ENCODE measurements at places on chromosomes 6 and 20. TPM values are rescaled to one million over a fixed set of nuclear protein-coding genes. Genes with fewer than 3 reads are reported as not detected.

The AIF1 gene
- total RNA-seq: 118 TPM

The FERMT1 gene
- not detected for total RNA-seq

The MRPL14 gene
- total RNA-seq: 51.6 TPM

The MACROD2 gene
- not detected for total RNA-seq

The UBE2C gene
- 153 TPM for total RNA-seq

The C6orf58 gene
- total RNA-seq: not detected

The GPX5 gene
- not detected for total RNA-seq

The PI16 gene
- 0.37 TPM for total RNA-seq

The FAM83B gene
- not detected for total RNA-seq

The BANF2 gene
- total RNA-seq: not detected

The ENPP3 gene
- 0.96 TPM for total RNA-seq

The ULBP1 gene
- total RNA-seq: 0.91 TPM

The RTN4IP1 gene
- 7.8 TPM for total RNA-seq

The GTF3C6 gene
- 65.4 TPM for total RNA-seq

The PPP1R16B gene
- total RNA-seq: 72.9 TPM

The MAP1LC3A gene
- total RNA-seq: 1.9 TPM

The OPRL1 gene
- 1.8 TPM for total RNA-seq

The CEP162 gene
- total RNA-seq: 9.4 TPM

The TRIM15 gene
- total RNA-seq: not detected

The ETV7 gene
- 9.8 TPM for total RNA-seq

The DNAAF9 gene
- 6.4 TPM for total RNA-seq

The LPA gene
- total RNA-seq: not detected

The HEY2 gene
- 0.11 TPM for total RNA-seq

The TRDN gene
- not detected for total RNA-seq

The GNRH2 gene
- 0.85 TPM for total RNA-seq

The PGBD1 gene
- total RNA-seq: 3.4 TPM

The KIFC1 gene
- total RNA-seq: 127 TPM

The GTSF1L gene
- total RNA-seq: not detected

The BACH2 gene
- 65.8 TPM for total RNA-seq

The IL17A gene
- total RNA-seq: not detected

The TAAR2 gene
- total RNA-seq: not detected

The GRM1 gene
- total RNA-seq: not detected
